ENCODE measurements at places on chromosomes 5 and 9.

- DNase-seq, result peak; percentile 89
These were observed 46.1 kb upstream of the ZBED3 start for GRCh38 chr5:77133061-77133758.

GRCh38 chr5:73328640-73329039, 119.9 kb downstream of the FOXD1 start:
- DNase-seq, result no peak

GRCh38 chr5:51027271-51027670, 356.0 kb upstream of the ISL1 start:
- DNase-seq, result no peak

DNA sequence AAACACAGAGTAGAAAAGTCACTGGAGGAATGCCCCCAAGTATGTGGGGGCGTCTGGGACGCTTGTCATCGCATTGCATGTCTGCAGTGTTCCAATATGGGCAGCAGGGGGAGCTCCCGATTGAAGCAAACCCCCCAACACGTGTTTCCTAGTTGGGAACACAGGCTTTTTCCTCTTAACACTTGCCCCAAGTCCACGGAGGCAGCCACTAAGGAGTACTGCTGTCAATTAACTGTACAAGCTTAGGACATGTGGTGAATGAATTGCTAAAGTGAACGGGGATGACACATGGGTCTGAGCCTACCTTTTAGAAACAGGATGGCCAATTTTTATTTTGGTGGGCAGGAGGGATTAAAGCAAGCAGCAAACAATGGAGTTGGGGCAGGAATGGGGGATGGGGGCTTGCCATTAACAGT, 2.2 kb downstream of the GABRB2 start:
- peak; percentile 33 for DNase-seq

DNA sequence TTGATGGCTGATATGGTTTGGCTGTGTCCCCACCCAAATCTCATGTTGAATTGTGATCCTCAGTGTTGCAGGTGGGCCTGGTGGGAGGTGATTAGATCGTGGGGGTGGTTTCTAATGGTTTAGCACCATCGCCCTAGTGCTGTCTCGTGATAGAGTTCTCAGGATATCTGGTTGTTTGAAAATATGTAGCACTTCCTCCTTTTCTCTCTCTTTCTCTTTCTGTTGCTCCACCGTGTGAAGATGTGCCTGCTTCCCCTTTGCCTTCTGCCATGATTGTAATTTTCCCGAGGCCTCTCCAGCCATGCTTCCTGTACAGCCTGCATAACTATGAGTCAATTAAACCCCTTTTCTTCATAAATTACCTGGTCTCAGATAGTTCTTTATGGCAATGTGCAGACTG, 111.6 kb downstream of the SREK1 start:
- no peak for DNase-seq

DNA sequence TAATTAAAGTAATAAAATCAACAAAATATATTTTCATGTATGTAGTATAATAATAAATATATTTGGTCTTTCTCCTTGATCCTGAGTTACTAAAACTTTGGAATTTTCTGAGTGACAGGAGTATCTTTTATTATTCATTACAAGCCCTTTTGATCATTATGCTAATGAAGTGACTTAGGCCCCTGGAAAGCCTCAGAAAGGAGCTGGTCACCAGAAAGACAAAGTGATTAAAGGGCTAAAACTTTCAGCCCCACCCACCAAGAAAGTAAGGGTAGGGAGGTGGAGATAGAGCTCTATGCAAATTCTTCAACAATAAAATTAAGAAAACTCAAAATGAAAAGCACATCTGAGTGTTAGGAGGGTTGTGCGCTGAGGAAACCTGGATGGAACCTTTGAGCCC, 27.5 kb downstream of the UBQLN1 start:
- no peak for DNase-seq

DNA sequence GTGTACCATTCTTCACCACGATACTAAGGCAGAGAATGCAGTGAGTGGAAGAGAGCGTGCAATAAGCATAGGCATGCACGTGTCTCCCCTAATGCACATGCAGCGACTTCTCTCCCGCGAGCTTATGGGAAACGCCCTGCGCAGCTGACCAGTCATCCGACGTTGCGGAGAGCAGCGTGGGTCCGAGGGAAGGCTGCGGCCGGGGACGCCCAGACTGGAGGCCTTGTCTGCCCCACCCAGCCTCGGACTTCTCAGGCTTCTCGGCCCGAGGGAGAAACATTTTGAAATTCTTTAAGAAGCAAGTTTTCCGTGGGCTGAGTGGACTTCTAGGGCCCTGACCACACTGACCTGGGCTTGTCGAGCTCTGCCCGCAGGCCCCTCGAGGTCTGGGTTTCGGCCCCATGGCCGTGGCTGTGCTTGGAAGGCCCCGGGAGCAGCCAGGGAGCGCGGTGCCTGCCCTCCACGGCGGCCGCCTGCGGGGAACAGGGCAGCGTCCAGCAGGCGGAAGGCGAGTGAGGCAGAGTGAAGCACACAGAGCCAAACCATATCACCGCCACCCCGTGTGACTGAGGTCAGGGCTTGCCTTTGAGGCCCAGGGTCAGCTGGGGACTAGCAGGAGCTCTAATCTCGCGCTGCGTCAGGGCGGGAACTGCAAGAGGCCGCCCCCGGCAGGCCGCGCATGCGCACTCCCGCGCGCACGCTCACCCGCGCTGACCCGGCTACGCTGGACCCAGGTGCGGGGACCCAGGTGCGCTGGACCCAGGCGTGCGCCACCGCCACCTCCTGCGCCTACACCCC, 60.0 kb upstream of the IRX1 start:
- DNase-seq, result no peak

- DNase-seq, result no peak
These were observed 87.5 kb downstream of the FGF18 start for GRCh38 chr5:171506951-171507350.

- DNase-seq, result no peak
These were observed 7.0 kb upstream of the AK1 start for GRCh38 chr9:127884427-127884911.

- DNase-seq, result no peak
These were observed 9.0 kb upstream of the QSOX2 start for GRCh38 chr9:136254381-136255165.

- DNase-seq, result no peak
These were observed 27.3 kb downstream of the SHB start for GRCh38 chr9:38041564-38042243.

DNA sequence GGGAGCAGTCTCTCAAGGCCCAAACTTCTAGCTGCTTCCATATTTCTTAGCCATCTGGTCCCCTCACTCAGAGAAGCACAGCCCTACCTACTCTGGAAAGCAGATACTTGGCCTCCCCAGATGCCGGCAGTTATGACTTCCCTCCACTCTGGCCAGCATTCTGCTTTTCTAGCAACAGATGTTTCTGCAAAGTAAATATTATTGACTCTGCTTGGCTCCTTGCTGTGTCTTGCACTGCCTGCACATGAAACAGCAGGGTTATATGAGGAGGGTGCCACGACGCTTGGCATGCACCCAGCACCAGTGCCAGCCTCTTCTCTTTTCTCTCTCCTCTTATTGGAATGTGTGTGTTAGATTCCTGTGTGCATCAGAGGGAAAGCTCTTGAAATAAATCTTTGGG, 99.7 kb downstream of the ARHGAP26 start:
- DNase-seq, result no peak

DNA sequence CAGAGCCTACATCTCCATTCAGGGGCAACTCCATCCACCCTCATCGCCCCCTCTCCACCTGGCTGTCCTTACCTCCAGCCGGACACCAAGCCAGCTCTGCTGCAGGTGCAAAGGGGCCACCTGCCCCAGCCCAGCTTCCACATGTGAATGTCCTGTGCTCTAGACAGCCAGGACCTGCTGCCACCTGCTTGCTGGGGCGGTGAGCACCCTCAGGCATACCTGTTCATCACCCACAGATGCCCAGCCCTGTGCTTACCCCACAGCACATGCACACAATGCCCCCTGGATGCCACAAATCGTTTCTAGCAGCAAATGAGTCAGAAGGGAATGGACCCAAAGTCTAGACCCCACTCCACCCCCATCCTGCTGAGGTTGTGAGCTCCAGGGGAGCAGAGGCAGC, 13.3 kb upstream of the NKD2 start:
- no peak for DNase-seq

GRCh38 chr9:135083241-135083810, 4.1 kb upstream of the OLFM1 start:
- no peak for DNase-seq

DNA sequence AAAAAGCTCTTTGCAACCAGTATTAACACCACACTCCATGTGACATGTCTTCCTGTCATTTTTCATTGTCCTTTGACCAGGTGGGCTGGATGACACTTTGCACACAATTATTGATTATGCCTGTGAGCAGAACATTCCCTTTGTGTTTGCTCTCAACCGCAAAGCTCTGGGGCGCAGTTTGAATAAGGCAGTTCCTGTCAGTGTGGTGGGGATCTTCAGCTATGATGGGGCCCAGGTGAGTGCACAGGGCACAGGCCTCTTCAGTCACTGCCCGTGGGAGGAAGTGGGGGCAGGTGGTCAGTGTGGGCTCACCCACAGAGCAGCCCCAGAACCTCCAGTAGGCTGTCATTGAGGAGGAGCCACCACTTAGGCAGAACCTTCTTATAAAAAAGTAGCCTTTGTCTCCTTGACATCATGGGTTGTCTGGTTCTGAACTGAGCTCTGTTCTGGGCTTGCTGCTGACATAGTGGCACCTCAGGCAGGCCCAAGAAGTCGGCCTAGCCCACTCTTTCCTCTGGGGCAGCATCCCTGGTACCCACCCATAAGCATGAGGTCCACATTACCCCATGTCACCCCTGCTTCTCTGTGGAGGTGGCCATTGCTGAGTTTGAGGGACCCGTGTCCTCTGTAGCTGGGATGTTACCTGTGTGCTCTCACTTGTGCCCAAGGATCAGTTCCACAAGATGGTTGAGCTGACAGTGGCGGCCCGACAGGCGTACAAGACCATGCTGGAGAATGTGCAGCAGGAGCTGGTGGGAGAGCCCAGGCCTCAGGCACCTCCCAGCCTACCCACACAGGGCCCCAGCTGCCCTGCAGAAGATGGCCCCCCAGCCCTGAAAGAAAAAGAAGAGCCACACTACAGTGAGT, 39.3 kb downstream of the SECISBP2 start:
- no peak for DNase-seq

GRCh38 chr5:57362951-57363350, 119.7 kb downstream of the ACTBL2 start:
- no peak for DNase-seq

- no peak for DNase-seq
These were observed 17.3 kb upstream of the LPCAT1 start for GRCh38 chr5:1540831-1541701.
